ENCODE measurements at places on chromosomes 7 and 10. TPM values are rescaled to one million over a fixed set of nuclear protein-coding genes. Genes with fewer than 3 reads are reported as not detected.

- no peak for DNase-seq
These were observed 199.9 kb downstream of the TAX1BP1 start for GRCh38 chr7:27939893-27940292.

GRCh38 chr10:50540826-50541122 is 83.0 kb downstream of the SGMS1 start:
- DNase-seq: no peak

GRCh38 chr10:2081501-2081900 is 344.2 kb upstream of the ADARB2 start:
- no peak for DNase-seq

SERPINE1 gene
- 2,165 TPM for total RNA-seq

DNA sequence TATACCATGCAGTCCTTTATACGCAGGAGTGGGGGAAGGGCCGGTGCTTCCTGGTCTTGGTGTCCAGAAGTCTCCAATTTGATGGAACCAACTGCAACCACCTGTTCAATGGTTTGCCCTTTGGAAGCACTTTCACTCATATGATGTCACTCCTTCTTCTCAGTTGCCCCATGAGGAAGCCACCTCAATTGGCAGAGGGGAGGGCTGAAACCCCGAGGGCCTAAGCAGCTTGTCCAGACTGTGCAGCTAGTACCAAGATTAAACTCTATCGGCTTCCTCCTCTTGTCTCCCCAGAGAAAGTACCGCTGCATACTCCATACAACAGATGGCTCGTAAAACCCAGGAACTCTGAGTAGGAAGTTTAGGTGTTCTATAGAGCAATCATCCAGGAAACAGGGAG is 789.4 kb downstream of the TYW1 start:
- DNase-seq: no peak

NEUROD6 gene
- not detected for total RNA-seq

DNA sequence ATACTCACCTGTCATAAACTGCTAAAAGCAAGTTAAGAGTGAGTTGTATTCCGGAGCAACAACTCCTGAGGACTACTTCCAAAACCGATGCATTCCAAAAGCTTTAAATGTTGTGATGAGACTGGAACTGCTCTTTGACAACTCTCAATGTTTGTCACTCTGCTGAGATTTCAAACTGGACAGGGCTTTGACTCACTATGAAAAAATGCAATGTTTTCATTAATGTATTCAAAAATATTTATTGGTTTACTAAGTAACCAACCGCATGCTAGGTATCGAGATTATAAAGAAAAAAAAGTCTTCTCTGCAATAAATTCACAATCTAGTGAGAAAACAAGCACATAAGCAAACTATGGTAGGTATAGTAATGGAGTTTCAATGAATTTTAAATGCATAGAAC is 107.9 kb upstream of the GNAI1 start:
- no peak for DNase-seq
